Activated CD8-positive, alpha-beta T cell treated with anti-CD3 and anti-CD28 coated beads for 36 hours (primary cell): ENCODE measurements at places on chromosomes 3 and 15. TPM values are rescaled to one million over a fixed set of nuclear protein-coding genes. Genes with fewer than 3 reads are reported as not detected.

DNA sequence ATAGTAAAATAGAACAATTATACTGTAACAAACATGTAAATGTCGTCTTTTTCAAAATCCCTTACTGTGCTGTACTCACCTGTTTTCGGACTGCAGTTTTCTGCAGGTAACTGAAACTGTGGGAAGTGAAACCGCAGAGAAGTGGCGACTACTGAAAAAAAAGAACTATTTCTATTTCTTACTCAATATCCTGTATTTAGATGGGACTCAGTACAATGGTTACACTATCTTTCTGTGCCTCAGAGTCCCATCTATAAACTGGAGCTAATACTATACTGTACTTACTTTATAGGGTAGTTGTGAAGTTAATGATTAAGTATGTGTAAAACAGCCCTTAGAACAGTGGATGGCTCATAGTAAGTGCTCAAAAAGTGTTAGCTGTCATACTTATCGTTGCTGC, 14.3 kb upstream of the P2RY12 start:
- DNase-seq: no peak

The TXNRD3 gene
- 4.5 TPM for total RNA-seq

- no peak for DNase-seq
These were observed 1.7 kb downstream of the ITPR1 start for GRCh38 chr3:4494895-4495264.

- no peak for DNase-seq
These were observed 156.4 kb upstream of the CBLB start for GRCh38 chr3:106025151-106025722.
